ENCODE measurements at places on chromosomes 2 and 18. TPM values are rescaled to one million over a fixed set of nuclear protein-coding genes. Genes with fewer than 3 reads are reported as not detected.
A peak's percentile ranks its signal among the peaks of the same experiment; 100 is the strongest.

CBLN2 gene
- total RNA-seq = not detected

DNA sequence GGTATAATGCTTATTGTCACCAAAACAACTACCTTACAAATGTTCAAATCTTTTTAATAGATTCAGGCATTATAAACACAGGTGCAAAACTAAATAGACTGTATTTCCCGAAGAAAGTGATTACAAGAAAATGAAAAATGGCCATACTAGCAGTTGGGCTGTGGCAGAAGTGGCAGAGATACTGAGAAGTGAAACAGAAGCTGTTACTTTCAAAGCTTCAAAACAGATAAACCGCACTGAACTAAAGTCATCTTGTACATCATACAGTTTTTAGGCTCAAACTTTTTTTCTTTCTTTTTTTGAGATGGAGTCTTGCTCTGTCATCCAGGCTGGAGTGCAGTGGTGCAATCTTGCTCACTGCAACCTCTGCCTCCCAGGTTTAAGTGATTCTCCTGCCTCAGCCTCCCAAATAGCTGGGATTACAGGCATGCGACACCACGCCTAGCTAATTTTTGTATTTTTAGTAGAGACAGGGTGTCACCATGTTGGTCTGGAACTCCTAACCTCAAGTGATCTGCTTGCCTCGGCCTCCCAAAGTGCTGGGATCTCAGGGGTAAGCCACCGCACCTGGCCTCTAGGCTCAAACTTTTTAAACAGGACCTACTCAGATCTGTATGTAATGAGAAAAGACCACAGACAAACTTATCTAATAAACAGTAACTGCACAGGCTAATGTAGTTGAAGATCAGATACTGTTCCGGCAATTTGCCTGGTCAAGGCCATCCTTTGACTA is 77.9 kb upstream of the SATB2 start:
- no peak for DNase-seq

GRCh38 chr2:165952741-165953211 is 800 bp downstream of the TTC21B start:
- no peak for DNase-seq

DNA sequence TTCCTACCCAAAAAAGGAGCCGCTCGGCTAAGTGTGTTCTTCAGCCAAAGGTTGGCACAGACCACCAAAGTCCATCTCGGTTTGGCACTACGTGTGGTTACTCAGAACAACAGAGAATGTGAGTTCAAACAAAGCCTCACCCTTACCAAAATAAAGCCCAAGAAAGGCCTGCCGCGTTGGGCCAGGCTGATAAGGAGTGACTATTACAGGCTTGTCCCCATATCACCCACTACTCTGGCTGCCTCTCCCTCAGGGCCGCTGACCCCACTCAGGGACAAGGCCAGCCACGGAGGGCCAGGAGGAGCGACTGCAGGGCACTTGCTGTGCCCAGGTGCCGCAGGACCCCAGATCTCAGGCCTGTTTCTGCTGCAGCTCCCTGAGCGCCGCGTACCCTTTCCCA is 13.8 kb downstream of the HS1BP3 start:
- no peak for DNase-seq

DNA sequence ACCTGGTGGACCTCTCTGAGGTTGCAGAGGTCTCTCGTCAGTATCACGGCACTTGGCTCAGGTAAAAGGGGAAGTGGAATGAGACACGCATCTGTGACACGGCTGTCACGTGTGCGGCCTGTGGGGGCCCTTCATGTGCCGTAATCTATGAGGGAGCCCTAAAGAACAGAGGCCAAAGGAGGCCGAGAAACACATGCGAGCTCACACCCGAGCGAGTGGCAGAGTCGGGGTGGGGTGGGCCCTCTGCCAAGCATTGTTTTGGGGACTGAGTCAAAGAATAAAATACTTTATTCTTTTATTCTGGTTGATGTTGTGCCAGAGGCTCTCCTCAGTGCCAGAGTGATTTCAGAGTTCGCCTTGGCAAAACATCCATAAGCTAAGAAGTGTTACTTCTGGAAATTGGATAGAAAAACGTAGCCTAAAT is 43.3 kb downstream of the PLB1 start:
- no peak for DNase-seq

CMPK2 gene
- total RNA-seq = 91.1 TPM

PAPOLG gene
- total RNA-seq = 23.6 TPM

ABCG8 gene
- not detected for total RNA-seq

DNA sequence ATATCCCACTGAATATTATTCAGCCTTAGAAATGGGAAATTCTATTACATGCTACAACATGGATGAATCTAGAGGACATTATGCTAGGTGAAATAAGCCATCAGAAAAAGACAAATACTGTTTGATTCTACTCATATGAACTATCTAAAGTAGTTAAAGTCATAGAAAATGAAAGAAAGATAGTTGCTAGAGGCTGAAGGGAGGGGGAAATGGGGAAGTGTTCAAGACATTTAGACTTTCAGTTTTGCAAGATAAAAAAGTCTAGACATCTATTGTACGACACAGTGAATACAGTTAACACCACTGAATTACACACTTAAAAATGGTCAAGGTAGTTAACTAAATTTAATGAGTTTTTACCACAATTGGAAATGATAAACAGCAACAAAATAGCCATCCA is 835.9 kb upstream of the CHAC2 start:
- DNase-seq = no peak

DNA sequence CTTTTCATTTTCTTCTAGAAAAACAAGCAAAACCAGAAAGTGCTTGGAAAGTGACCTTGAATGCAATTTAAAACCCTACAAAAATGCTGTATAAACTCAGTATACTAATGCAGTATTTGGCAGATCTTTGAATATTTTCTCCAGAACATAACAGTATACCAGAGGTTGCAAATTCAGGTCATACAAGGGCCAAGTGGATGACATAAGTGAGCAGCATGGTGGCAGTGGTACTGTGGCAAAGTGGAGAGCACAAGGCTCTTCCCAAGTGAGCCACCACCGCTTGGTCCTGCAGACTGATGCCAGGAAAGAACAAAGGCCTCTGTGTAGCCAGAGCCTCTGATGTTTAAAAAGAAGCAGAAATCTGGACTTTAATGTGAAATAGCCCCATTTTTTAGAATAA is 33.1 kb downstream of the METTL4 start:
- no peak for DNase-seq

- DNase-seq = no peak
Measured at GRCh38 chr2:38187541-38188011, 111.6 kb upstream of the CYP1B1 start.

DNA sequence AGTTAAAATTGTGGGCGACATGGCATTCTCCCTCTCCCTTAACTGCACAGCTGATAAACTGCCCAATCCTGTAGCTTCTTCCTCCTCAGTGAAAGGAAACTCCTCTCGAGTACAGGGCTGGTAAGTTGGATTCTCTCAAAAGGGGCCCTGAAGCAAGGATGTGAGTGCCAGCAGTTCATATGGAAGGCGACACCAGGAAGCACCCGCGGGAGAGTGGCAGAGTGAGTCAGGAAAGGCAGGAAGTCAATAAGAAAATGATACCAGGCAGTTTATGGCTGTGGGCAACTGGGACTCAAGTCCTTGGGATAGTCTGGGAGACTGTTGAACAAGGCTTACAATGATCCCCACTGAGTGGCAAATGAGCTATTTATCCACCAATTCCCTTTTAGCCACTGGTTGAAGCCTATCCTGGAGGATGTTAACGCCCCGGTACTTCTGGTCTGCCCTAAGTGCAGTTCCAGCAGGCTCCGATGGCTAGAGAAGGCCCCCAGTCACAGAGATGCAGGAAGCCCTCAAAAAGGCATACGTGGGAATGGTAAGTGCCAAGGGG is 34.8 kb downstream of the ABHD3 start:
- DNase-seq = no peak

POTEJ gene
- not detected for total RNA-seq

CCDC74A gene
- 4.5 TPM for total RNA-seq

GRCh38 chr18:44341759-44342158 is 338.9 kb upstream of the SETBP1 start:
- DNase-seq = no peak

- no peak for DNase-seq
Measured at GRCh38 chr2:105397953-105398335, 907 bp downstream of the FHL2 start.

IL36B gene
- not detected for total RNA-seq

PLGLB1 gene
- 2.8 TPM for total RNA-seq

YIPF4 gene
- 48.9 TPM for total RNA-seq

DNA sequence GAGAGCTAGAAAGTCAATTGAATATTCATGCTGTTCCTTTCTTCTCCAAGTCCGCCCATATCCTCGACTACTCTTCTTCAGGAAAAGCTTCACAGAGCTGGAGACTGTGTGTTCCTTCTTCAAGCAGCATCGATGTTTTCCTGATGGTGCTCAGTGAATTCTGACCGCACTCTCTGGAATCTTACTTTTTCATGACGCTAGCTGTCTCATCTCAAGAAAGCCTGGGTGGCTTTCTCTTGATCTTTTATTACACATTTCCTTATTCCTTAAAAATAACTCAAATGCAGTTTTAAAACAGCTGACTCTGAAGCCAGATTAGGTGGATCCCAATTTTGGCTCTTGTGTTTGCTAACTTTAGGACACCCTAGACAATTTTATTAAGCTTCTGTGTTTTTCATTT is 1245.1 kb upstream of the LRRTM1 start:
- no peak for DNase-seq

- no peak for DNase-seq
Measured at GRCh38 chr2:44663471-44664073, 277.9 kb upstream of the SIX3 start.

DNA sequence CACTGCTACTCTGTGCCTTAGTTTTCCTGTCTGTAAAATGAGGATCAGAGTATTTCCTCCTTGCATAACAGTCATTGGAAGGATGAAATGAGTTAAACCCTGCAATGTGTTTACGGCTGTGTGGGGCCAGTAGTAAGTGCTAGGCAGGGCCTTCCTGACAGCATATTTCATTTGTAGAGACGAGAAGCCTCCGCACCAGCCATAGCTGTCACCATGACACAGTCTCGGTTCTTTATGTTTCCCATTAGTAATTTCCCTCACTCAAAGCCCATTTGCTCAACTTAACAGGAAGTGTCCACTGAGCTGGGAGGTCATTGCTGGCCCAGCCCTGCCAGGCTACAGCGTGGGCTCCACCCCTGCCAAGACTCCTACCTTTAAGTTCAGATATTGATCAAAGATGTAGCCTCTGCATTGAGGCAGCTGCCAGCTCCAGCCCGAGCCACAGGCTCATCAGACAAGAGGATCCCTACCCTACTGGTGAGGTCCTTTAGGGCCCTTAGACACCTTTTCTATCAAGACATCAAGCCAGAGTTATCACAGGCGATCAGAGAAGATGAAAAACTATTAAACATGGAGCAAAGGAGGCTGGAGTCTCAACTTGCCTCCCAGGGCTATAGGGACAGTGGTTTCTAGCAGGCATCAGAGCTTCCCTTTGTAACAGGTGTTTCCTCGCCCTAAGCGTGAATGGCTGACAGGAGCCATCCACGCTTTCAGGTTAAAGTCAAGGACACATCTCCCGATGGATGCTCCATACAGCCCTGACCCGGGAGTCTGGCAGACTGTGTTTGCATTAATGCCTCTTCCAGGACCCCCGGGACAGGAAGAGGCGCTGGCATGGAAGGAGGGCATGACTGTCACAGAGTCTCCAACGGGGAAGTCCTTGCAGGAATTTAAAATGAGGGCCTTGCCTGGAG is 251.7 kb downstream of the NDUFA10 start:
- no peak for DNase-seq

DNA sequence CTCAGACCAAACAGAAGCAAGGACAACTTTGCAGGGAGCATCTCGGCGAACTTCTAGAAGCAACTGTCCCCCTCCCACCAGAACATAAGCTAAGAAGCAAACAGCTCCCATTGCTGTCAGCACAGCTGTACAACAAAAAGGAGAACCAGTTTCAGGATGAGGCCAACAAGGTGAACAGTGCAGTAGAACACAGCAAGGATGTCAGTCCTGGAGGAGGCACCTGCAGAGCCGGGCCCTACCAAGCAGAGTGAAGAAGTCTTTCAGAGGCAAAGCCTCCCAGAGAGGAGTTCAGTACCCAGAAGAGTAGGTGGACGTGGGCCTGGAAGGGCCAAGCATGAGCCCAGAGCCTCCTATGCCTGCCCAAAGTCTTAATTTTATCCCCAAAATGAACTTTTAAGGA is 1.0 kb downstream of the PASK start:
- no peak for DNase-seq

- no peak for DNase-seq
Measured at GRCh38 chr2:165902934-165903333, 50.6 kb downstream of the TTC21B start.

DYNAP gene
- total RNA-seq = not detected

- no peak for DNase-seq
Measured at GRCh38 chr2:179886-180285, 83.9 kb downstream of the SH3YL1 start.

GRCh38 chr2:65666156-65666725 is 233.8 kb upstream of the SPRED2 start:
- peak; percentile 26 for DNase-seq

DNA sequence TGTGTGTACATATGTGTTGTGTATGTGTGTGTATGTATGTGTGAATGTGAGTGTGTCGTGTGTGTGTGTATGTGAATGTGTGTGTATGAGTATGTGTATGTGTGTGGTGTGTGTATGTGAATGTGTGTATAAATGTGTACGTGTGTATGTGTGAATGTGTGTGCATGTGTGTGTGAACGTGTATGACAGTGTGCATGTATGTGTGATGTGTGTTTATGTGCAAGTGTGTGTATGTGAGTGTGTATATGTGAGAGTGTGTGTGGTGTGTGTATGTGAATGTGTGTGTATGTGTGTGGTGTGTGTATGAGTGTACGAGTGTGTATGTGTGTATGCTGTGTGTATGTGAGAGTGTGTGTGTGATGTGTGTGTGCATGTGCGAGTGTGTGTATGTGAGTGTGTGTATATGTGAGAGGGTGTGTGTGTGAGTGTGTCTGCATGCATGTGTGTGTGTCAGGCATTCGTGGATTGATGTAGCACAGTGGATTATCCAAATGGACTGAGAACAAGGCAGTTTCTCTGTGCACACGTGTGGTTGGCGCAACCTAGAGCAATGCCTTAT is 127.2 kb downstream of the SH3BP4 start:
- DNase-seq = no peak

CHRNA1 gene
- not detected for total RNA-seq

GRCh38 chr18:68152770-68153169 is 562.1 kb downstream of the TMX3 start:
- no peak for DNase-seq

DNA sequence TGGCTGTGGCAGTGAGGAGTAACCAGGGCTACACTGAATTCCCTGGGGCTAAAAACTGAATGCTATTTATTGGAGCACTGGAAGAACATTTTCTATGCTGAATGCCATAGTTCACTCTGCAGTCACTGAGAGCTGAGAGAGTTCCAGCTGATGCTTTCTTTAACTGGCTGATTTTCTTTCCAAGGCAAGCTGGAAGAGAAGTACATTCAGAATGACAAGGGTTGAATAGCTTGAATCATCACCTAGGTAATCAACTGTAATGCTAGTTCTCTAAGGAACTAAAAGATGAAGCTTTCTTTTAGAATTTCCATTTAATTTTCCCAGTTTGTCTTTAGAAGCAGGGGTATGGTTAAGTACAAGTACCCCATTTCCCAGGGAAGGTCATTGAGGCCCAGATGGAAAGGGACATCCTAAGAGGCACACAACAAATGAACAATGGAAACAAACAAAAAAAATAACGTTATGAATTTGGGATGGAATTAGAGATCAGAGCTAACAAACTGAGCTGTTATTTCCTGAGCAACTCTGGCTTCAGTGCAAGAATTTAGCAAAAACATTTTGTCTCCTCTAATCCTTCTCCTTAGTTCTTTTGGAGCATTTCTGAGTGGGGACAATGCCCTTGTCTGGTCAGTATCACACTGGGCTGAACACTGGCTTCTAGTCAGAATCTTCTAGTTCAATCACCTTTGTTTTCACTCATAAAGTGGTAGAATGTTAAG is 132.8 kb upstream of the REG3A start:
- no peak for DNase-seq

TGFA gene
- total RNA-seq = not detected
